ENCODE measurements at places on chromosomes 12 and 14.

- H3K27me3 ChIP-seq, result no peaks in the 10 kb centered on the region
- H3K36me3 ChIP-seq, result peaks cover 14% of the 10 kb centered on the region
- H3K27ac ChIP-seq, result no peak overlapping the region
- H3K4me1 ChIP-seq, result no peaks in the 10 kb centered on the region
Measured at GRCh38 chr12:118429688-118430383, 53.5 kb downstream of the SUDS3 start.

GRCh38 chr12:6340745-6341416 lies 995 bp downstream of the TNFRSF1A start:
- H3K4me1 ChIP-seq, result peaks cover 8% of the 10 kb centered on the region
- H3K27me3 ChIP-seq, result peaks cover 16% of the 10 kb centered on the region
- no peak overlapping the region for H3K4me3 ChIP-seq
- DNase-seq, result no peak
- H3K36me3 ChIP-seq, result no peaks in the 10 kb centered on the region
- H3K27ac ChIP-seq, result peak overlapping the region; percentile 87

DNA sequence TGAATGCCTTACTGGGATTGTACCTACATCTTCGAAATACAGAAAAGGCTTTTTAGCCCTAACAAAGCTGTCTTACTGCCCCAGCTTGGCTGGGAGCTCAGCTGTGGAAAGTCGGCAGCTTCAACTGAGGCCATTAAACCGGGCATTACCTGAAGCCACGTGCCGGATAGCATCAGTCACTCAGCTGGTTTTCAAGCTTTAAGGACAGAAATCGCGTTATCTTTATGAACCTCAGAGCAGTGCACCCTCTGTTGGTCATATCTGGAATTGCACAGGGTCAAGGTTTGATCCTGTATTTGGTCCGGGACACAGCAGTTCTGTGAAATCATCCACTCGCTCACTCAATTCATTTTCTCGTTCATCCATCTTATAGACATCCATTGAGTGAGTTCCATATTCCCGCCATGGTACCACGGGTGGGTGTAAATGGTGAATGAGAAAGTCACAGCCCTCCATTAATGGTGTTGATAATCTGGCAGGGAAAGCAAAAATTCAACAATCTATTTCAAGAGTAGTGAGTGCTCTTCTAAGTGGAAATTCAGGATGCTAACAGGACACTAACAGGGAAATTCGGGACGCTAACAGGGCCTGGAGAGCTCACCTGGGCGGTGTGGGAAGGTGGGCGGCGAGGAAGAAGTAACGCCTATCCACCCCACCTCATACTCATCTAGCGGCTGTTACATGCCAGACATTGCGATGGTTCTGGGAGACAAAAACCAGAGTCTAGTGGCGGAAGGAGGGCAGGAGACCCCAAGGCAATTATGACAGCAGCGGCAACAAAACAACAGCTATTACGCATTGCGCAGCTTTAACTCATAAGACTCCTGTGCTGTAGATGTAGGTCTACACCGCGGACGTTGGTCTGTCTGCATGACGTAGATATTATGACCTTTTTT lies 60.6 kb upstream of the TCL1A start:
- peaks cover 3% of the 10 kb centered on the region for H3K36me3 ChIP-seq
- no peak overlapping the region for H3K4me3 ChIP-seq
- peak; percentile 56 for DNase-seq

GRCh38 chr14:75182821-75183220 lies 6.4 kb upstream of the TMED10 start:
- H3K27me3 ChIP-seq, result no peaks in the 10 kb centered on the region
- H3K4me1 ChIP-seq, result peaks cover 24% of the 10 kb centered on the region
- no peaks in the 10 kb centered on the region for H3K36me3 ChIP-seq
- no peak for DNase-seq
- H3K27ac ChIP-seq, result no peak overlapping the region

DNA sequence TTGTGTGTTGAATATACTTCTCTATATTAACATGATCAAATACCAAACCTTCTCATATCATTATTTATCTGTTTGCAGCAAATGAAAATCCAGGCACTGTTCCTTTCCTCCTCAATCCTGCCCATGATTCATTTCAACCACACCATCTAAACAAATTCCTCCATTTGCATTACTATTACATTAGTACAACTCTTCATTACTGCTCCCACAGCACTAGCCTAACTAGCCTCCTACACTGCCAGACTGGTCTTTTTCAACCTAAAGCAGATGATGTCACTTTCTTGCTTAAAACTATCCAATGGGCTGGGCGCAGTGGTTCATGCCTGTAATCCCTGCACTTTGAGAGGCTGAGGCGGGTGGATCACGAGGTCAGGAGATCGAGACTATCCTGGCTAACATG lies 117.3 kb upstream of the MYF6 start:
- H3K36me3 ChIP-seq, result no peaks in the 10 kb centered on the region
- no peak for DNase-seq
- H3K27ac ChIP-seq, result no peak overlapping the region
- H3K4me3 ChIP-seq, result no peak overlapping the region

DNA sequence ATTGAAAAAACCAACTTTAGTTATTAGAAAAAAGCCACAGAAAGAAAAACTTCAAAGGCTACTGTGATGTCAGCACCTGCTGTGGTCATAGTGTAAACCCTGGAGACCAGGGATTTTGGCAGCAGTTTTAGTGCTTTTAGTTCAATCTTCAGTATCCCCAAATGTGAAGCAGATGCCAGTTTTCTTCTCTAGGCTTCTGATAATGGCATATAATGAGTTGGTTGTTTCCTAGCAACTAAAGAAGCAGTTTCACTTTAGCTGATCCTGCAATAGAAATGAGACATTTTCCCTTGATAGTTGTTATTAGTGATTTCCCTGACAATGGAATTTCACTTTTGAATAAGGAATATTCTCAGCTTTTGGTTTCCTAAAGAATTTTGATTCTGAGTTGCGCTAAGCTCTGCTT lies 131.2 kb downstream of the NUBPL start:
- no peak overlapping the region for H3K27ac ChIP-seq
- H3K27me3 ChIP-seq, result no peaks in the 10 kb centered on the region
- DNase-seq, result no peak
- no peak overlapping the region for H3K4me3 ChIP-seq

- peaks cover 41% of the 10 kb centered on the region for H3K4me1 ChIP-seq
- no peak overlapping the region for H3K4me3 ChIP-seq
- H3K27ac ChIP-seq, result no peak overlapping the region
- no peaks in the 10 kb centered on the region for H3K27me3 ChIP-seq
Measured at GRCh38 chr14:50012644-50013043, 103.7 kb downstream of the VCPKMT start.

GRCh38 chr12:25377469-25378177 lies 126.9 kb upstream of the KRAS start:
- no peak overlapping the region for H3K4me3 ChIP-seq
- DNase-seq, result no peak
- H3K4me1 ChIP-seq, result peaks cover 48% of the 10 kb centered on the region
- no peaks in the 10 kb centered on the region for H3K36me3 ChIP-seq

DNA sequence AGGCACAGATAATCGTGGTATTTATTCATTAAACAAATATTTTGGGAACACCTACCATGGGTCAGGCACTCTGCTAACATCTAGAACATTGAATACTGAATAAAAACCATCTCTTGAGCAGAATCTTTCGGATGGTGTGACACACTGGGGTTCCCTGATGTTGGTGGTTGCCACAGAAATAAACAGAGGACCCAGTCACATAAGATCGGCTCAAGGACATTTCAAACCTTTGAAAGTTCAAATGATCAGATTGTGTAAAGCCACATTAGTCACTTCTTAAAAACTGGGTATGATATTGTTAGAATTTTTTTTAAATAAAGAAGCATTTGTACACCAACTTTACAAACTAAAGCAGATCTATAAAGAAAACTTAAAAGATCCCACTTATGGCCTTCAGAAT lies 39.0 kb downstream of the NR1H4 start:
- no peak for DNase-seq
- no peak overlapping the region for H3K27ac ChIP-seq
- no peaks in the 10 kb centered on the region for H3K27me3 ChIP-seq
- H3K4me3 ChIP-seq, result no peak overlapping the region
- no peaks in the 10 kb centered on the region for H3K4me1 ChIP-seq

DNA sequence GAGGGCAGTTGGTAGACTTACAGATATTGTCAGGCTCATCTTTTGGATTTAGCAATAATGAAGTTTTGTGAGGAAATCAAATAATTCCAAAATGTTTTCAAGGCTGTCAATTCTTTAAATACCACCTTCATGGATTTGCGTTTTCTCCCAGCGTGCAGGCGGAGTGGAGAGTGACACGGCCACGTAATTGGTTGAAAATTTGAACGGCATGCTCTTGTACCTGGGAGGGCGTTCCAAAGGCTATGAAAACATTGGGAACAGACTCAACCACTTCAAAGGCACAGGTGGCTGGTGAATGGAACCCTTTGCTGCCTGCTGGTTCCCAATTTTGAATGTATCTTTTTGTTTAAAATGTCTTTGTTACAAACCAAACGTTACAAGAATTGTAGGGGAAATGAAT lies 12.4 kb downstream of the SMIM41 start:
- no peak overlapping the region for H3K4me3 ChIP-seq
- no peak for DNase-seq
- peaks cover 37% of the 10 kb centered on the region for H3K27me3 ChIP-seq
- H3K36me3 ChIP-seq, result no peaks in the 10 kb centered on the region
- no peak overlapping the region for H3K27ac ChIP-seq

DNA sequence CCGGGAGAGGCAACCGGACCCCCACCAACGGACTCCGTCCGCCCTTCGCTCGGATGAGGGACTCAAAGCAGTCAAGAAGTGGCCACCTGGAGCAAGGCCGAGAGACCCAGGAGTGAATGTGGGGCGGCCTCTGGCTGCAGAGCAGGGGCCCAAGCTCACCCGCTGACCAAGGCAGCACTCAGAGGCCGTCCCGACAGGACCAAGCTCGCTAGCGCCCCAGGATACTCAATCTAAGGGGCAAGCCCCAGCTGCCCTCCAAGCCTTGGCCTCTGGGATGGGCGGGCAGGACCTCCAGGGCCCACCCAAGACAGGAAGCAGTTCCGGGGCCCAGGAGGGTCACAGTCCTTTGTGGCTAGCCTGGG lies 936 bp downstream of the AKT1 start:
- H3K4me3 ChIP-seq, result peak overlapping the region; percentile 86
- no peaks in the 10 kb centered on the region for H3K27me3 ChIP-seq
- no peak for DNase-seq
- H3K4me1 ChIP-seq, result peaks cover 60% of the 10 kb centered on the region
- peaks cover 15% of the 10 kb centered on the region for H3K36me3 ChIP-seq

- DNase-seq, result no peak
- H3K36me3 ChIP-seq, result no peaks in the 10 kb centered on the region
- no peaks in the 10 kb centered on the region for H3K4me1 ChIP-seq
- H3K27me3 ChIP-seq, result no peaks in the 10 kb centered on the region
- H3K27ac ChIP-seq, result no peak overlapping the region
- H3K4me3 ChIP-seq, result no peak overlapping the region
Measured at GRCh38 chr12:80419644-80420043, 24.4 kb upstream of the PTPRQ start.

DNA sequence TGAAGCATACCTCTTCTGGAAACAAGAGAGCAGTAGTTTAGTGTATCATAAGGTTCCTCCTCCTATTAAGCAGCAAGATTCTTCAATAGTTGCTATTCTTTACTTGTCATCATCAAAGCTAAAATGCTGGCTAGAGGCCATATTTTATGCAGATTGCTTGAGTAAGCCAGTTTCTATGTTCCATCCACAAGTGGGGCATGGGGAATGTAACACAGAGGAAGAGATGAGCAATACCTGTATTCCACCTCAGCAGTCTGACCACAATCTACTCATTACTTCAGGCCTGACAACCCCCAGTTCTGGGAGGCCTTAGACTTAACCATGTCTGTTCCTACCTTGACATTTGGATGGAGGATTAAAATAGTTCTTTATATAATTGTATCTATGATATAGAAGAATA lies 423.6 kb downstream of the BTG1 start:
- peak; percentile 2 for DNase-seq
- no peak overlapping the region for H3K27ac ChIP-seq
- no peak overlapping the region for H3K4me3 ChIP-seq
- H3K36me3 ChIP-seq, result no peaks in the 10 kb centered on the region

- peak overlapping the region; percentile 85 for H3K27ac ChIP-seq
- DNase-seq, result no peak
- H3K4me3 ChIP-seq, result peak overlapping the region; percentile 84
- H3K36me3 ChIP-seq, result peaks cover 40% of the 10 kb centered on the region
- H3K4me1 ChIP-seq, result peaks cover 59% of the 10 kb centered on the region
Measured at GRCh38 chr12:49131894-49132461, 783 bp upstream of the TUBA1B start.

DNA sequence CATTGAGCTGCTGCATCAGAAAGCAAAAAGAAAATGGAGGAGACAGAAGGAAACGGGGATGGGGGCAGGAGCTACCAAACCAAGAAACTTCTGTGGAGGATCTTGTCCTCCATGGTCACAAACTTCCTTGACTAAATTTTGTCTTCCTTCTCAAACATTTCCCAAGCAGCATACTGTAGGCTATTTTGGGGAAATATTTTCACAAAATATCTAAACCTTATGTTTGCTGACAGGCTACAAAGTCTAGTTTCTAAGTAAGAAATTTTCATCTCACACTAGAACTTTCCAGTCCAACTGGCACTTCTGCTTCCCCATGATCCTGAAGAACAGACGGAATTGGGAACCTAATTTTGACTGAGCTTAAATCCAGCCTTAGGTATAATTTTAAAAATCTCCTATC lies 552.0 kb downstream of the SNAPC1 start:
- no peaks in the 10 kb centered on the region for H3K4me1 ChIP-seq
- no peak overlapping the region for H3K27ac ChIP-seq
- H3K27me3 ChIP-seq, result no peaks in the 10 kb centered on the region
- H3K36me3 ChIP-seq, result no peaks in the 10 kb centered on the region
- DNase-seq, result no peak

DNA sequence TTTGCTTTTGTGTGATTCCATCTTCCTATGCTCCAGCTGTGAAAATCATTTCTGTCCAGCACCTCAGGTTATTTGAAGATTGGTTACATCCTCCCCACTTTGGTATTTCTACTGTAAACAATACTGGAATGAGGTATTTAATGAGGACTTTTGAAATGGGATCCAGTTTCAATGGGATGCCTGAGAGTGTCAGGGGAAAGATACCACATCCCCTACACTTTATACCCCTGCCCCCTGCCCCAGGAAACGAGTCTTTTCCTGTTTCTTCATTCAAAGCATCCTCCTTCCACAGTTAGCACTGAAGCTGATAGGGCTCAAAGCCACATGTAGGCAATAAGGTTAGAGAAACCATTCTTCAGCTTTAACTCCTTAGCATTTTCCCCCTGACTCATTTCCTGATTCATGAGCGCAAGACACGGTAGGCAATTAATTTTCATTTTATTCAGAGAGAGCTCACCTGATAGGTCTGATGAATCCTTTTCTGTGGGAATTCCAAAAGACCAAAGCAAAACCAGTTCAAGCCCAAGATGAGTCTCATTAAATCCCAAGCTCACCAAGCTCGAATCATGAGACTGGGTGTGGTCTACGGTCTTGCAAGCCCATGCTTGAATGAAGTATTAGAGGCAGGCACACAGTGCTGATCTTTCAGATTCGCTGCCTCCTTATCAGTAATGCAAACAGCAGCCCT lies 143.6 kb upstream of the CRY1 start:
- H3K4me1 ChIP-seq, result no peaks in the 10 kb centered on the region
- no peak for DNase-seq
- no peak overlapping the region for H3K4me3 ChIP-seq
- H3K27ac ChIP-seq, result no peak overlapping the region

Measured in stimulated activated naive B cell treated with anti-CD40 and anti-IgM and Interleukin-4, amounts not matched to agents 10 μg/mL and 1 μg/mL and 100 μg/mL, for 72 hours (primary cell).